Endodermal cell (in vitro differentiated cells): ENCODE measurements at places on chromosomes 16 and 17.

- DNase-seq = no peak
These were observed 102.6 kb upstream of the HS3ST3A1 start for GRCh38 chr17:13704333-13704732.

DNA sequence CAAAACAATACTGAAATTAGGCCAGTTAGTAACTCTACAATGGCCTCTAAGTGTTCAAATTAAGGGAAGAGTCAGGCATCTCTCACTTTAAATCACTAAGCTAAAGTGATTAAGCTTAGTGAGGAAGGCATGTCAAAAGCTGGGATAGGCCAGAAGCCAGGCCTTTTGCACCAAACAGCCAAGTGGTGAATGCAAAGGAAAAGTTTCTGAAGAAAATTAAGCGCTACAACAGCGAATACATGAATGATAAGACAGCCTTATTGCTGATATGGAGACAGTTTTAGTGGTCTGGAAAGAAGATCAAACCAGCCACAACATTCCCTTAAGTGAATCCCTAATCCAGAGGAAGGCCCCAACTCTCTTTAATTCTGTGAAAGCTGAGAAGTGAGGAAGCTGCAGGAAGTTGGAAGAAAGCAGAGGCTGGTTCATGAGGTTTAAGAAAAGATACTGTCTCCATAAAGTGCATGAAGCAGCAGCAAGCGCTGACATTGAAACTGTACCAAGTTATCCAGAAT lies 12.1 kb downstream of the RFWD3 start:
- DNase-seq = no peak

GRCh38 chr16:27390151-27390550 lies 11.8 kb upstream of the IL21R start:
- no peak for DNase-seq

DNA sequence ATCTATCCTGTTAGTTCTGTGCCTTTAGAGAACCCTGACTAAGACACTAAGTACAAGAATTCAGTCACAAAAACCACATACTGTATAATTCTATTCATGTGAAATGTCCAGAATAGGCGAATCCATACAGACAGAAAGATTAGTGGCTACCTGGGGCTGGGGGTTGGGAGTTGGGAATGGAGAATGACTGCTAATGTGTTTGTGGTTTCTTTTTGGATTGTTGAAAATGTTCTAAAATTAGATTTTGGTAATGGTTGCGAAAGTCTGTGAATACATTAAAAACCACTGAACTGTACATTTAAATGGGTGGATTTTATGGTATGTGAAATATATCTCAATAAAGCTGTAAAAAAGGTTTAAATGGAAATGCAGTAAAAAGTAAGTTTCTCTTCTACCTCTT lies 80.4 kb upstream of the AKTIP start:
- no peak for DNase-seq

DNA sequence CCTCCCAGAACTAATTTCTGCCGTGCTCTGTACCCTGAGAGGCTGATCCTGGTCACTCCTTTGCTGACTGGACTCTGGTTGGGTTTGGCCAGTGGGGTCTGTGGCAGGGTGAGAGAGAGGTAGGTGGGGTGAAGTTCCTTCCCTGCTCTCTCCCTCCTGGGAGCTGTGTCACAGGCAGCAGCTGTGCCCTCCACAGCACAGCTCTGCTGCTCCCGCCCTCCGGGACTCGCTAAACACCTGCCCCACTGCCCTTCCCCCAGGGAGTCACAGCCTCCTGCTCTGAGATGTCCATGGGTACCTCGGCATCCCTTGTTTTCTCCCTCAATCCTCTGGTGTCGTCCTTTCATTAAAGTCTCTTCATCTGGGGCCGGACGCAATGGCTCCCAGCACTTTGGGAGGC lies 66.4 kb downstream of the SRCIN1 start:
- no peak for DNase-seq

GRCh38 chr16:19881783-19882182 lies 2.9 kb downstream of the GPRC5B start:
- no peak for DNase-seq

GRCh38 chr16:4768549-4769305 lies 1.8 kb upstream of the ZNF500 start:
- peak; percentile 99 for DNase-seq

GRCh38 chr16:89197633-89198416 lies 2.5 kb downstream of the SLC22A31 start:
- DNase-seq = peak; percentile 44

DNA sequence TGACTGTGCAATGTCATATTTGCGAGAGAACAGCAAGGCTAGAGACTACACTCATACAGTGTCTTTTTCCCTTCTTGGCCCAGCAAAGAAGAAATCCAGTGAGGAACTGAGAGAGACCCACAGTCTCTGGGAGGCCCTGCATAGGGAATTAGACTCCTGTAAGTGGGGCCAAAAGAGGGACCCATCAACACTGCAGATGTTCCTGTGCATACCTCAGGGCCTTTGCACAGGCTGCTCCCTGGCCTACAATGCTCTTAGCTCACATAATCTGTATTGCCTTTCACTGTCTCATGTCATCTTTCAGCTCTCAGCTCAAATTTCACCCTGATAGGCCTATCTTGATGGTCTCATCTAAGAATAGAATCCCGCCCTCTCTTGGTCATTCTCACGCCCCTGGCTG lies 9.2 kb downstream of the SYCE1L start:
- DNase-seq = no peak

DNA sequence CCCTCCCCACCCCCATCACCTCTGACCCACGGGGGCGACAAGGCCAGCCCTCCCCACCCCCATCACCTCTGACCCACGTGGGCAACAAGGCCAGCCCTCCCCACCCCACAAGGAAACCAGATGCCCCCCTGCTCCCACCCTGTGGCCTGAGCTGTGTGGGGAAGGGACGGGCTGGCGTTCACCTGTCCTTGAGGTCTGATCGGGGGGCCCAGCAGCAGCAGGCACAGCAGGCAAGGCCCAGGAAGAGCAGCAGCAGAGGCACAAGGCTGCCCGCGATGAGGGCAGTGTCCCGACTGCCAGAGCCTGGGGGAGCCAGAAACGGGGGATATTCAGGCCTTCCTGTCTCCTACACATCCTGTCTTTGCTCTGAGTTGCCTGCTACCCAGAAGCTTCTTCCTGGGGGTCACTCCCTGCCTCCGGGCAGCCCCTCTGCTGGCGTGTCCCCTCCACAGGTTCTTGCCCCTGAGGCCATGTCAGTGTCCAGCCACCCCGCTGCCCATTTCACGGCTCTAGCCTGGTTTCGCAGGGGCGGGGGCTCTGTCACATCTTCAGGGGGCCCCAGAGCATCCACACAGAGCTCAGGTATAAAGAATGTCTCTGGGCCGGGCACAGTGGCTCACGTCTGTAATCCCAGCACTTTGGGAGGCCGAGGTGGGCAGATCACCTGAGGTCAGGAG lies 6.8 kb downstream of the SCARF1 start:
- no peak for DNase-seq

DNA sequence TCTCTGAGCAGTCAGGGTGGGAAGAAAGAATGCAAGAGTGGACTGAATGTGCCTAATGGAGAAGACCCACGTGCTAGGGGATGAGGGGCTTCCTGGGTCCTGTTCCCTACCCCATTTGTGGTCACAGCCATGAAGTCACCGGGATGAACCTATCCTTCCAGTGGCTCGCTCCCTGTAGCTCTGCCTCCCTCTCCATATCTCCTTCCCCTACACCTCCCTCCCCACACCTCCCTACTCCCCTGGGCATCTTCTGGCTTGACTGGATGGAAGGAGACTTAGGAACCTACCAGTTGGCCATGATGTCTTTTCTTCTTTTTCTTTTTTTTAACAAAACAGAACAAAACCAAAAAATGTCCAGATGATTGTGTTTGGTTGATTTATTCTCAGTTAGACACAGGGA lies 14.1 kb downstream of the IGFBP4 start:
- no peak for DNase-seq

DNA sequence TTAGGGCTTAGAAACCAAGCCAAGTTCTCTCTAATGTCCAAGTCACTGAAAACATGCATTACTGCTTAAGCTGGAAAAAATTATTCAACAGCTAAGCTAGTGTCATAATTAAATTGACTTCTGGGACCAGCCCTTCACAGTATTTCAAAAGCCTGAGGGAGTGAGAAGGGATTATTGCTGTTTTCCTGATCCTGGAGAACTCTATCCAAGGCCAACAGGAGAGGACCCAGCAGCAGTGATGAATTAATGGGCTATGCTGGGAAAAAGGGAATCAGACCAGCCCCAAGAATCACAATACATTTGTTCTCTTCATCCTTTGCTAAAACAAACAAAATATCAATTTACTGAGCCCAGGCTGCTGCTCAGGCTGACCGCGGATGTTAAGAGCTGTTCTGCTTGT lies 34.5 kb upstream of the CLEC3A start:
- DNase-seq = no peak

DNA sequence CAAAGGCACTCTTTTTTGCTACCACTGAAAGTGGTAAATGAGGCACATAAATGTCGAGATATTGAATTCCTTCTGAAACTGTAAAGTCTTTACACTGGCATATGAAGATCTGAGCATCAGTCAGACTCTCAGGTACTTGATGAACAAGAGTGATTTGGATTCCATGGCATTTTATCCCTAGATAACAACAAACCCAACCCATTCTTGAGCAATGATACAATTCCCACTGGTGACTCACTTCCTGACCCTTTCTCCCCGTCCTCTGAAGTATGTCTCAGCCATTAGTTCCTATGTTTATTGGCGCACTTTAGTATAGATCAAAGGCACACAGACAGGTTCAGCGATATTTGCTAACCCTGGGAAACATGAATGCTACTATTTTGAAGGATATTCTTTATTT lies 147.0 kb upstream of the RBFOX1 start:
- no peak for DNase-seq

GRCh38 chr17:64091116-64091515 lies 38.8 kb downstream of the ERN1 start:
- no peak for DNase-seq
